ENCODE measurements at places on chromosomes 2 and 18.
A peak's percentile ranks its signal among the peaks of the same experiment; 100 is the strongest.

GRCh38 chr2:65055422-65056214, 598 bp upstream of the CEP68 start:
- DNase-seq, result peak; percentile 47

DNA sequence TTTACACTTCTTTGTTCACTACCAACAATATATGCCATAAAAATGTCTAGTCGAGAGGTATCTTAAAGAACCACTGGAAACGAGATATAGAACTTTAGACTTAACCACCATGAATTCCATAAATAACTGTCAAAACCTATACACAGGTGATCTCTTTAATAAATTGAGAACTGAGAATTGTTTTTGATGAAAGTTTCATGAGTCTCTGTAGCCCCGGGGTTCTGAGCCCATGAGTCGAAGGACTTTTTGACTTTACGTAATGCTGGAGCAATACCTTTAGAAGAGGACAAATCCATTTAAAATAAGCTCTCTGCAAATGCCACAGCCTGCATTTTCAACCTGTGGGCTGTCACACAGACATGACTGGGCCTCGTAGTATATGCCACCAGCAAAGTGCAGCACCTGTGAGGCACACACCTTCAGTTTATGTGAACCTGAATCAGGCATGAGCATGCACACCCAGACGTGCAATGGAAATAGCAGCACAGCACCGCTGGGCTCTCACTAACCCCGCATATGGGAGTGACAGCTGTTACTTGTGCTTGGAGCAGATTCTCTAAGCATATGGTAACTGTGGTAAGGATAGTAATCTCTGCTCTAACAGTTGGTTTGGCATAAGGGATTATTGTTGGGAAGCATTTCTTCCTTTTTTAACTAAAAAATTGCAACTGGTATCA, 383.2 kb downstream of the SOCS6 start:
- DNase-seq, result peak; percentile 24

- no peak for DNase-seq
These were observed 259.3 kb downstream of the ALPK2 start for GRCh38 chr18:58369616-58370015.

DNA sequence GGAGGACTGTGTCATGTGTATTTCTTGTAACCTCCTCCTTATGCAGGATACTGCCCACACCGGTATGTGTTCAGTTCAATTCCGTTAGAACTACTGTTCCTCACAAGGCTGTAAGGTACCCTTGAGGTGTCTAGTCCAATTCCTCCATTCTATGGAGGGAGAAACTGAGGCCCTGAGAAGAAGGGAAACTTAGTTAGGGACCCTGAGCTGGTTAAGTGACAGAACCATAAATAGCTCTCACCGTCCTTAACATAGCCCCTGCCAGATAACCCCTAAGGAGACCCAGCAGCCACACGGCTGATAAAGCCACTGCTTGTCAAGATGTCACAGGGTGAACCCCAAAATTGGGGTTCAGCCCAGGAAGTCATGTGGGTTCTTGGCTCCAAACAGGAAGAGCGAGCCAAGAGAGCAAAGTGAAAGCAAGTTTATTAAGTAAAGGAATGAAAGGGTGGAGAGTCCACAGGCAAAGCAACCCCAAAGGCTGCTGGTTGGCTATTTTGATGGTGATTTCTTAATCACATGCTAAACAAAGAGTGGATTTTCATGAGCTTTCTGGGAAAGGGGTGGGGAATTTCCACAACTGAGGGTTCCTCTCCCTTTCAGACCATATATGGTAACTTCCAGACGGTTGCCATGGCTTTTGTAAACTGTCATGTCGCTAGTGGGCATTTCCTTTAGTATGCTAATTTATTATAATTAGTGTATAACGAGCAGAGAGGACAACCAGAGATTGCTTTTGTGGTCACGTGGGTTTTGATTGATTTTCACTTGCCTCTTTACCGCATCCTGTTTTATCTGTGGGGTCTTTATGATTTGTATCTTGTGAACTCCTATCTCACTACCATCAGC, 83.4 kb upstream of the RTN4 start:
- peak; percentile 18 for DNase-seq

GRCh38 chr2:129059476-129059875, 740.8 kb upstream of the HS6ST1 start:
- no peak for DNase-seq

DNA sequence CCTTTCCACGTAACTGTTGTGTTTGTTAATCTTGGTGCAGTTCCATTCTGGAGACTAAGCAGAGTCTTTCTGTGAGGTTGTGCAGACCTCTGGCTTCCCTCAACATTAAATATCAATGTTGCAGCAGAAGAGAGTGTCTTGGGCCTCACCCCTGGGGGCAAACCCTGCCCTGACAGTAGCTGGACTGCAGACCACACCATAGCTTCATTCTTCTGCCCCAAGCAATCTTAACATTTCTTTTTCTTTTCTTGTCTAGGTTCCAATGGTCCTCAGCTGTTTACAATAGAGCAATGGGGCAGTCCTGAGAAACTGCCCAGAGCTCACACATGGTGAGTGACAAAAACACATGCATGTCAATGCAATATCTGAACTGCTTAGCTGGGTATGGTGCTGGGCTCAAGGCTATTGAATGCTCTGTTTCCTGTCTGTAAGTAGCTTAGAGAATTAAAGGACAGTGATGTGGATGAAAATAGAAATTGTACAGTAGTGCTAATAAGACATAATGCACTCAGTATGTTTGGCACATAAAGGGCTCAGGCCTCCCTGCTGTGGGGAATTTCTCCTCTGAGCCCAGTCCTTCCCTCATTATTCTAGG, 237.6 kb downstream of the ALPK2 start:
- DNase-seq, result no peak

- DNase-seq, result no peak
These were observed 75.9 kb downstream of the EVA1A start for GRCh38 chr2:75484840-75485239.

DNA sequence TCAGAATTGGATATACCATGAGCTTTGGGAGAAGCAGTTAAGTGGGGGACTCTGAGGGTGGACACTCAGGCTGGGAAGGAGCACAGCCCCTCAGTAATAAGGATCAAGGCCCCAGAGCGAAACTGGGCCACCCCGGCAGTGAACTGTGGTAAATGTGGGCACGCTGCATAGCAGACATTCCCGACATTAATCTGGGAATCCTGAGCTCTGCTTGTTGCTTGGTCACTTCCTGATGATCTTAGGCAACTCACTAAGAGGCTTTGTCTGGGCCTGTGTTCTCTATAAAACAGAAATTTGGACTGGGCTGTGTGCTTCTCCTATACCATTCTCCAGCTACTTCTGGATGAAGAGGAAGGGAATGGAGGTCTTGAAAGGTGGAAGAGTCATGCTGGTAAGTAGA, 4.8 kb downstream of the TGFBRAP1 start:
- DNase-seq, result no peak

- no peak for DNase-seq
These were observed 255.2 kb upstream of the SPRED2 start for GRCh38 chr2:65687614-65688013.

DNA sequence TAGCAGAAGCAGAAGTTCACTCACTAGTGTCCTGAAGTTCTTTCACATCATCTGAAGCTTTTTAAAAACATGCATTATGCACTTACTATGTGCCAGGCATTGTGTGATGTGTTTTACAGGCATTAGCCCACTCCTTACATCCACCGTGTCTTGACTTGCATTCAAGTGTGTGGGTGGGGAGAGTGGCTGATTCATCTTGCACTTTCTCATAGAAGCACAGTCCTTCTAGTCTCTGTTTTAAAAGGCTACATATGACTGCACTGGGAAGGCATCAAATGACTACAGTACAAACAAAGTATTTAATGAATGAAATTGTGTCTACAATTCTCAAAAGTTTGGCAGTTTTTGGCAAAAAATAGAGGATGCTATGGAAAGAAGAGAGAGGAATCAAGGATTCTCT, 21.6 kb upstream of the DSC3 start:
- no peak for DNase-seq

- DNase-seq, result no peak
These were observed 287.5 kb downstream of the TCF4 start for GRCh38 chr18:55300421-55300935.

- no peak for DNase-seq
These were observed 2.2 kb downstream of the CDKL4 start for GRCh38 chr2:39241588-39241987.

DNA sequence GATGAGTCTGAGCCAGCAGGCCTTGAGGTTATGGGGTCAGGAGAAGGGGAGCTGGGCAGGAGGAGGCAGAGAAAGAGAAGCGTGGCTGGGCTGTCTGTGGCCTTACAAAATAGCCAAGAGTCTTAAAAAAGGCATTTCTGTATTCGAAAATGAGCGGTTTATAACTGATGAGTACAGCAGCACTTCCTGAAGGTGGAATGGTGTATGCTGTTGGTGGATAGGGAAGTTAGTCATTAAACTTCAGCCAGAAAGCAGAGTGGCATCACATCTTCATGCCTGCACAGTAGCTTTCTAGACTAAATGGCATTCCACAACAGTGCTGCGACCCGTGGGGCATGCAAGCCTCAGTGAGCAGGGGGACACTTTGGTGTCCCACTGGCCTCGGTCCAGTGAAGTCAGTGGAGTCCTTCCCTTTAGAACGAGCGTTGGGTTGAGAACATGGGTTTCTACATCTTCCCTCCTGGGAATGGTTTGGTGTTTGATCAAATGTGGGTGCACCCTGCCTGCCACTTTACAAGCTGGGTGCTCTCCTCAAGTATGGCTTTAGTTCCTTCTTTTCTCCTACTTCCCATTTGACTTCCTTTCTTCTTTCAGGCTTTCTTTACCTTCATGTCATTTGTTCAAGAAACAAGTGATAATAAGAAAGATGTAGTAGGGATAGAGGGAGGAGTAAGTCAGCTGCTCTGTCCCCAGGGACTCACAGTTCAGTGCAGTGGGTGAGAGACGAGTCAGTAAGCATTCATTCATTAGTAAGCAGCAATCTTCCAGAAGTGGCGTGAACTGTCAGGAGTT, 96.3 kb downstream of the ARMC9 start:
- DNase-seq, result no peak

DNA sequence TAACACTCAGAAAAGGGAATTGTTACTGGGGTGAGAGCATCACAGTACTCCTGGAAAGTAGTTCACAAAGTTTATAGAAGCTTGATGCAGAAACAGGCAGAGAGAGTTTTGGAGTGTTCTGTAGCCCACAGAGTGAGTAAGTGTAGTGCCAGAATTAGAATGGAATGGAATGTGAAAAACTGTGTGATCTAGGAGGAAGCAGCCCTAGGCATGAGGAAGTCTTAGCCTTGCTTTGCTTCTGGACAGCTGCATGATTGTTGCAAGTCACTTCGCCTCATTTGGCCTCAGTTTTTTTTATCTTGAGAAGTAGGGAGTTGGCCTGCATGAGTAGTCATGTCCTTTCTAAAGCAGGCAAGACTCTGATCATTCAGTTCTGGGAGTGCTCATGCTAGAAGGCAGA, 10.9 kb downstream of the SERPINB12 start:
- no peak for DNase-seq

DNA sequence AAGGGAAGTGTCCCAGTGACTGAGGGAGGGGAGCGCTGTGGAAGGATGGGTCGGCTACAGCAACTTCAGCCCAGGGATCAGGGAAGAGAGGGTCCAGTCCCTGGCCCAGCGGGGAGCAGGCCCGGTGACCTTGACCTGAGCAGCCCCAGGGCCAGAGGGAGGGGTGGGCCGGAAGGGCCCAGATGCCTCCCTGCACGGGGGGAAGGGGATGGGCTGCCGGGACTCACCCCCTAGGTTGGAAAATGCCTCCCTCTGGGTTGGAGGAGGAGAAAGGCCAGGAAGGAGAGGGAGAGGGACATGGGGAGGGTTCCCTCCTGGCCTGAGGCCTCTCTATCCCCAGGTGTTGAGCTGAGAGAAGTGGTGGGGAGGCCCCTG, 19.8 kb downstream of the GPC1 start:
- DNase-seq, result no peak

- DNase-seq, result no peak
These were observed 35.4 kb downstream of the SCN7A start for GRCh38 chr2:166458674-166459073.

DNA sequence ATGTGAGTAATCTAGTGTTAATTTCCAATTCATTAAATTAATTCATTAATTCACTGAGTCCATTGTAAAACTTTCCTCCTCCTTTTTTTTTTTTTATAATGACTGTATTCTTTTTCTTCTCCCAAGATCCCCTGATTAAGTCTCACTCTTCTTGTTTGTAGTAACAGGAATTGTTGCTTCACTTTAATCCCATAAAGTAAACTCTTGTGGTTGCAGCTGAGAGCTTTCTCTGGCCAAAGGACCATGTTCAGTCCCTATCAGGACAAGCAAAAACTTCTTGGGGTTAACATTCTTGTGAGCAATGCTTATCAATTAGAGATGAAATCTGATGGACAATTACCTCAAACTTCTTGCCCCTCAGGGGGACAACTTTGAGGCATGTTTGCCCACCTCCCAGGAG, 400.2 kb upstream of the SPHKAP start:
- no peak for DNase-seq

DNA sequence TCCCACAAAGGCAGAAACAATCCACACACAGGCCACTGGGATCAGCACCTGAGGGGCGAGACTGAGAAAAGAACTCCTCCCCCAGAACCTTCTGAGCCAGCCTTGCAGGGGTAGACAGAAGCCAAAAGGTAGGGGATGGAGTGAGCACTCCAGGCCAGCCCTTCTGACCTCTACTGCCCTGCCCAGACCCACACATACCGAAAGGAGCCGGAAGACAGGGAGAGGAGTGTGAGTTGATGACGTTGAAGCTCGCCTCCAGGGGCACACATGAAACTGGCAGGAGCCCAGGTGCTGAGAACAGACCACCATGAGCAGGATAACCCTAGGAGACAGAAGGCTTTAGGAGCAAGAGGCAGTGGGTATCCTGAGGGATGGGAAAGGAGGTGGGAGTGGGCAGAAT, 1.8 kb downstream of the SLC23A3 start:
- DNase-seq, result no peak

GRCh38 chr2:40371525-40372282, 80.2 kb downstream of the SLC8A1 start:
- DNase-seq, result no peak

DNA sequence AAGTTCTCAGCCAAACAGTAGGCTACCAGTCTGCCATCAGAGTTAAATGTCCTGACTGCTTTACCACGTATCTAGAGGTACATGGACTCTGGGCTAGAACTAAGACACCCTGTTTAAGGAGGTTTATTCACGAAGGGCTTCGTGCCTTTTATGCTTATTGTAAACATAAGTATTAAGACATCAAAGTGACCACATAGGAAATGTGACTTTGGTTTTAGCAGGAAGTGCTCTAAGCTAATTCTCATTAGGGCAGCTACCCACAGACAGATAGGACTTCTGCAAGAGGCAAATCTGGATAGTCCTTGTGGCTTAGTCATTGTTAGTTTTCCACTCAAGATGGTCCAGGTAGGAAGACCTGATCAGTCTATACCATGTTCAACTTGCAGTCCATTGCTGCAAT, 233.3 kb upstream of the MGAT5 start:
- DNase-seq, result no peak

Data from activated CD4-positive, alpha-beta T cell treated with anti-CD3 and anti-CD28 coated beads, Interleukin-2, amount 50 U/mL, for 4 hours (primary cell).